ENCODE measurements at places on chromosomes 2 and 18. TPM values are rescaled to one million over a fixed set of nuclear protein-coding genes. Genes with fewer than 3 reads are reported as not detected.
A peak's percentile ranks its signal among the peaks of the same experiment; 100 is the strongest.

DNA sequence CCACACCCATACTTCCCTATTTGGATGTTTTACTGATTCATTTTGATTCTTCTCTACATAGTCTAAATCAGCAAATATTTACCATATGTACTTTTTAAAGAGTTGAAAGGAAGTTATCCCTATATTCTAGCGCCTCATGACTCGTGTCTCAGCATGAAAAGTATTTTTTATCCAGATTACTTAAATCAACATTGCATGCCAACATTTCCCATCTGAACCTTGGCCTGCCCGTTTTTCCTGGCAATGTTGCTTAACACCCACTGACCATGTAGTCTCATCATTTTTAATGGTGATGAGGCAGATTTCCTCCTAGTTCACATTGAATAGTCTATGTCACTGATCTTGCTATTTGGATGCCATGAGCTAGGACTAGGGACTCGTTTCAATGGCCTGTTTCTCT lies 13.2 kb upstream of the SCYGR5 start:
- peak; percentile 19 for DNase-seq

- no peak for DNase-seq
Measured at GRCh38 chr2:44969936-44970335, 28.4 kb downstream of the SIX3 start.

- no peak for DNase-seq
Measured at GRCh38 chr2:167423731-167424130, 535.5 kb downstream of the XIRP2 start.

Gene HTR2B
- total RNA-seq, result not detected

Gene UPP2
- total RNA-seq, result not detected

Gene RNU2-63P
- not detected for total RNA-seq

- no peak for DNase-seq
Measured at GRCh38 chr2:72083751-72084583, 63.7 kb downstream of the CYP26B1 start.

Measured in A172 (cell line).